ENCODE measurements at places on chromosomes 1 and 21.

- DNase-seq, result no peak
These were observed 37.9 kb upstream of the MPZL1 start for GRCh38 chr1:167683641-167684502.

DNA sequence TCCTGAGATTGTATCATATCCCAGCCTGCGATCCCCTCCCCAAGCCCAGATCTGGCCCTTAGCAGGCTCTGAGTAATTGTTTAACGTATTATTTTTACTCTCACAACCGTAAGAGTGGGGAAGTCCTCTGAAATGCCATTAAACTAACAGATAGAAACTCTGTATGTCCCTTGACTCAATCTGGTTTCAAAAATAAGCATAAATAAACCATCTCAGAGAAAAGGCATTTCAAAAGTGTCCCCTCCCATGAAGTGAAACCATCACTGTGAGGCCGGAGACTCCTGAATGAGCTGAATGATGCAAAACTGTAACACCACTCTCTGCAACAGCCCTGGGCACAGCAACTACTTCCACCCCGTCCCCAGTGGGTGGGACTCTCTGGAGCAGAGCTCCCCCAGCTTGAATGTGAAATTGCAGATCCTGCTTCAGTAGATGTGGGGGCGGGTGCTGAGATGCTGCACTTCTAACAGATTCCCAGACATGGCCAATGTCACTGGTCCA is 104.1 kb downstream of the SYF2 start:
- DNase-seq, result no peak

DNA sequence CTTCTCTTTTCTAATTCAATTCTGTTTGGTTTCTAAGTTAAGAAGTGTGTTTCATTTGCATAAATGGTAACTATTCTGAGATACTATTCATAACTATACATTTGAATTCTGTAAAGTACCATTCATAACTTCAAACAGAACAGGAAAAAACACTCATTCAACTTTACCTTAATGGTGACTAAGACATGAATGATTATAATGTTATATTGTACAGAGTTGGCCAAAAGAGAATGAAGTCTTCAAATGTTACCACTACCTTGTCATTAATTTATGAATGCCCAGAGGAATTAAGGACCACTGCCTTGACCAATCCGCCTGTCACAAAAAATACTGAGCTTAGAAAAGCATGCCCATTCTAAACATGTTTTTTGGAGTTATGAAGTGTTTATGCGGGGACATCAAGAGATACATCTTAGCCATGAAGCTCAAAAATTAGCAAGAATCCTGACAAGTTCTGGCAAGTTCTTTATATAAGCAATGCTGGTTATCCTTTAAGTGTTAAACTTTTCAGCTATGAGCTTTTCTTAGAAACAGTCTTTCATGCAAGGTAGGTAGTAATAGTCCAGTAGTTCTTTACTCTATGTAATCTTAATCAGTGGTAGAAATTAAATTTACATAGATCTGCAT is 7.9 kb downstream of the WASF2 start:
- DNase-seq, result no peak

DNA sequence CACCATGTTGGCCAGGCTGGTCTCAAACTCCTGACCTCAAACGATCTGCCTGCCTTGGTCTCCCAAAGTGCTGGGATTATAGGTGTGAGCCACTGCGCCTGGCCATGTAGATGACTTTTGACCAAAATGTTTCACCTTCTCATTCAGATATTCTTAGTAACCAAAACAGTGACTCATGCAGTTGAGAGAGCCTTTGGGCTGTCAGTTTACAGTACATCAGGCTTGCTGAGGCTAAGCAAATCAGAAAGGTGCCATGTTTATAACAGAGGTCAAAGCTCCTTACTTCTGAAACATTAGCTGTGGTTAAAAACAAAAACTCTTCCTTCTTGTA is 21.0 kb downstream of the CNIH4 start:
- DNase-seq, result no peak

DNA sequence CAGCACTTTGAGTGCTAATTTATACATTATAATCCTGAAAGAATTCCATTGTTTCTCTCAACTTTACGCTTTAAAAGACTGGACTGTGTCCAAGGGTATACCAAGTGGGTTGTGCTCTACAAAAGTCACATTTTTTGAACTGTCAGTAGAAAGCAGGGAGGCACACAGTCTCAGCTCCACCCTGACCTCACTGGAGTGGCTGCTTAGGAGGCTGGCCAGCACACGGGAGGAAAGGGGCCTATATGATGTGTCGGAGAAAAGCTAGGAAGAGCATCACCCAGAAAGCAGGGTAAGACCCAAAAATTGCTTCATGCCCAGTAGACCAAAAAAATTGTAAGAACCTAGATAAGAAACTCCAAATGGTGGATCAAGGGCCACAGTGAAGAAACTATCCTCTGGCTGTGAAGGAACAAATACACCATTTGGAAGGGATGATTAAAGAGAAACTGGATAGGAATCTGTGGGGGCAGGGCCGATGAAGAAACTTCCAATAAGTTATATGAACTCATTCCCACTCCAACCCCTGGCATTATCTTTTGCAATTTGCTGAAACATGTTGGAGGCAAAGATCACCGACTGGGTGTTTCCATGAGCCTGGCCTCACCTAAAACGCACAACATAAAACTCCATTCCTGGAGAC is 1.9 kb downstream of the S100A10 start:
- no peak for DNase-seq

DNA sequence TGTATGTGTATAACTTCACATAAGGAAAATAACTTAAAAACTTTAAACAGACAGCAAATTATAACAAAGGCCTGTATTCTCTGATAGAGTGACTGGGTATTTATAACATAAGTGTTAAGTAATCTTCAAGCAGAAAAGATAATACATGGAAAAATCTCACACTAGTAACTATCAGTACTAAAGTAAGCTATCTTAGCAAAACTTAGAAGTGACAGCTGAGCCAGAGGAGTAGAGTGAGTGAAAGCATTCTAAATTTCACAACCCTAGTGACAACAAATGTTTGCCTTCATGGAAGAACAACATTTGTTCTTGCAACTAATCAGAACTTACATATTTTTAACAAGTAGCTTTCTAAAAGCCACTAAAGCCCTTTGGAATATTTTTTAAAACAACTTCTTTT is 74.5 kb upstream of the B3GALT2 start:
- DNase-seq, result no peak

DNA sequence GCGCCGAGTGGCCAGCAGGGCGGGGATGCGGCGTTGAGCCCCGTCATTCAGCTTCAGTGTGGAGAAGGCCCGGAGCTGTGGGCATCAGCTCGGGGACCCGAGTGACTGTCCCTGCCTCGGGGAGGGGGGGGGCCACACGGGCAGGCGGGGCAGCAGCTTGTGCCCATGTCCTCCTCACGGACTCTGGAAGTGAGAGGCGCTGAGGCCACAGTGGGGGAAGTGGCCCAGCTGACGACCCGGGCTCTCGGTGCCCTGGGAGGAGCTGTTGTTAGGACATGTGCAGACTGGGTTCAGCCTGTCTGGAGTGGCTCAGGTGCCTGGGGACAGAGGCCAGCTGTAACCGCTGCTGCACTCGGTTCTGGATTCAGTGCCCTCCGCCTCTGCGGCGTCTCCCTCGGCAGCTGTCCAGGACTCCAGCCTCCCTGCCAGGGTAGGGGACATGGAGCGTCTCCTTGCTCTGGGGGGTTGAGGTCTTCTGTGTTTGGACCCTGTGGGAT is 71.1 kb downstream of the SKI start:
- no peak for DNase-seq

GRCh38 chr1:2316451-2316961 is 74.8 kb downstream of the MORN1 start:
- DNase-seq, result no peak

- DNase-seq, result no peak
These were observed 28.7 kb downstream of the MRPL37 start for GRCh38 chr1:54228638-54229079.

DNA sequence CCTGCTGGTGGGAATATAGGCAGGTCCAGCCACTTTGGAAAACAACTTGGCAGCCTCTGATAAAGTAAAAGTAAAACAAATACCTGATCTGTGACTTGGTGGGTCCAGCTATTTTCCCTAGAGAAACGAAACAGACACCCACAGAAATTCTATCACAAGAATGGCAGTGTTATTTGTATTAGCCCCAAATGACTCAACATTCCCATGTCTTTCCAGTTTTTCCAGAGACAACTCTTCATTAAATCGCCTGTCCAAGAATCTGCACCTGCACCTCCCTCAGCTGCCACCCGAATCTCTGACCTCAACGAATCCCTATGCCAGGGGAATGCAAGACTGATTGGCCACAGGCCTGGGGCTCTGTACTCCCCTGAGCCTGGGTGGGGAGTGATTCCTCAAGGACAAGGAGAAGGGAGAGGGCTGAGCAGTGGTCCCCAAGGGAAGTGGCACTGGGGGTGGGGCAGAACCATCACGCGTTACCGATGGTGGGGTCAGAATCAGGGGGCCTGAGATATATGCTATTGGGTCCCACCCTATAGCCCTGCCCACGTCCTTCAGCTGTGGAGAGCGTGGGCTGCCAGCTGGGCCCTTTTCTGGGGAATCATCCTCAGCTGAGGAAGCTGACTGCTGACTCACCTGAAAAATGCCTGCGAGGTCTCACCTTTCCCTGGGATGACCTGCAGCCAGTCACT is 553.0 kb downstream of the PTPRU start:
- no peak for DNase-seq

GRCh38 chr1:226523646-226524406 is 24.7 kb upstream of the STUM start:
- DNase-seq, result no peak

GRCh38 chr1:209633335-209633997 is 18.8 kb downstream of the LAMB3 start:
- DNase-seq, result no peak

- no peak for DNase-seq
These were observed 84.5 kb upstream of the LRRN2 start for GRCh38 chr1:204769997-204770396.

GRCh38 chr21:45150638-45151131 is 76.3 kb downstream of the ADARB1 start:
- DNase-seq, result no peak

- no peak for DNase-seq
These were observed 68.2 kb downstream of the FOXD2 start for GRCh38 chr1:47506053-47506452.

DNA sequence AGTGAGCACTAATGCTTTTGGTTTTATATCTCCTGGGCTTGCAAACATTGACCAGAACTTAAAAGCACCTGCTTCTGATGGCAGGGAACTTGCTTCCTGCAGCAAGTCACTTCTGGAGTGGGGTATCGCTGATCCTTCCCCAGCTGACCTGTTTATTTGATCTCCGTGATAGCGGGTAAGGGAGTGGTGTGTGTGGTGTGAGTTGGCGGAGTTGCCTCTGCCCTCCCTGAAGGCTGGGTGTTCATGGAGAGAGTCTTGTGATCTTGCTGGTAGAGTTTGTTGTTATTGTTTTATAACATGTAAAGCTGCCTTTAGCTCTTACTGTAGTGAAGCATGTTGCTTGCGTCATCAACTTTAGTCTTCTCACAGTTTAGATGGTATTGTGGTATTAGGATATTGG is 3.9 kb downstream of the MFN2 start:
- no peak for DNase-seq

DNA sequence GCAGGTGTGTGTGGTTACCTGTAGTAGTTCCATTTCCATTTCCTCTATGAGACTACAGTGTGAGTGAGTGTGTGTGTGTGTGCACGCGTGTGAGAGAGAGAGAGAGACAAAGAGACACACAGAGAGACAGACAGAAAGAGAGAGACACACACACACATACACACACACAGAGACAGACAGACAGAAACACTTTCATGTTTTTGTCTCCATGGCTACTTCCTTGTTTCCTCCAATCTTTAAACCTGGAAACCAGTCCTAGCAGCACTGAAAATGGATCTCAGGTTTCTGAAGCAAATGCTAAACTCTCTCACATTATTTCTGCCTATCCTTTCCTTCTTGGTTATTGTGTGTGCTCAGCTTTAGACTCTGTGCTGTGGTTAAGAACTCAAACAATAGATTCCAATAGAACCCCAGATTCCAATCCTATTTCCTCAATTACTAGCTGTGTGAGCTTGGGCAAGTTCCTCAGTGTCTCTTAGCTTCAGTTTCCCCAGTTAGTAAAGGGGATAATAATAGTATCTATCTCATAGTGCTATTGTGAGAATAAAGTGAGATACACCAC is 22.4 kb upstream of the ABCD3 start:
- no peak for DNase-seq

GRCh38 chr21:29641635-29642550 is 297.9 kb downstream of the GRIK1 start:
- DNase-seq, result no peak

GRCh38 chr1:99566290-99567021 is 79.5 kb upstream of the PALMD start:
- DNase-seq, result no peak

DNA sequence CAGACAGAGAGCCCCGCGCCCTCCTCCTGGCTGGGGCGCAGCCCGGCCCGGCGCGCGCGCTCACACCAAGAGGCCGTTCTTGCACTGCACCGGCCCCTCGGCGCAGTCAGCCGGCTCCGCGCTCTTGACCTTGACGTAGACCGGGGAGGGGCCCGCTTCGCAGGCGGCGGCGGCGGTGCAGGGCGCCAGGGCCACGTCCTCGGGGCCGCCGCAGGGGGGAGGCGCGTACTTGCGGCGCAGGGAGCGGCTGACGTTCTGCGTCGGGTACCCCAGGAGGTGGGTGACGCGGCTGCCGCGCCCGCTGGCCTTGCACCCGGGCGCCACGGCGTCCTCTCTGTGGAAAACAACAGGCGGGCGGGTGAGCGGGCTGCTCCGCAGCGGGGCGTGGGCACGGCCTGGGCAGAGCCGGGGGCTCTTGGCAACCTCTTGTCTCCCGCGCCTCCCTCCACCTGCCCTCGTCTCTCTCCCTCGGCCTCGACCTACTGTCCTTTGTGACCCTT is 7.7 kb downstream of the VSIG8 start:
- peak; percentile 52 for DNase-seq

- no peak for DNase-seq
These were observed 39.0 kb upstream of the CD5L start for GRCh38 chr1:157880621-157881020.

- DNase-seq, result no peak
These were observed 205.9 kb upstream of the VAMP3 start for GRCh38 chr1:7565099-7565750.

GRCh38 chr21:33360281-33360680 is 35.5 kb downstream of the IFNAR1 start:
- no peak for DNase-seq

DNA sequence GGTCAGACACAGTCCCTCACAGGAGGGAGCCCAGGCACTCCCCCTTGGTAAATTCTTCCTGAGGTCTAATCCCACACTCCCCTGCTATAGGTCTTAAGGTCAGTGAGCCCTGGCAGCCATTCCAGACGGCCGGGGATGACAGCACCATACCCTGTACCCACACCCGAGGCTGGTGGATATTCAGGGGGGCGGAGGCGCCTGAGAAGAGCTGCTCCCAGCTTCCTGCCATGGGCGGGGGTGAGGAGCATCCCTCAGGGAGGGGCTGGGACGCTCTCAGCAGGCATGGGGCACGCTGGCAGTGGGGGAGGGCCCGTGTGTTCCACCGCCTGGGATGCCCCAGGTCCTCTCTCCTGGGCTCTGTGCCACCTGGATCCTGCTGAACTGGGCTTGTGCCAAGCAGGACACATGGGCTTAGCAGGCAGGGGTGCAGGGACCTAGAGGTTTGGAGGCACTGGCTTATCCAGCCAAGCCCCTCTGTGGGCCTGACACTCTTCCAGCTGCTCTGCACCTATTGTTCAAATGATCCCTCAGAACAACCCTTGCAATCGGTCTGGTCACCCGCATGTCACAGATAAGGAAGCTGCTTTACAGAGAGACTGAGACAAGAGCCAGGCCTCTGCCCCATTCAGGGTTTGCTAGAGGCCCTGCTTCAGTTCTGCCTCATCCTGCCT is 5.7 kb upstream of the ADGRB2 start:
- no peak for DNase-seq
